T-helper 1 cell (primary cell): ENCODE measurements at places on chromosomes 5 and 9.

DNA sequence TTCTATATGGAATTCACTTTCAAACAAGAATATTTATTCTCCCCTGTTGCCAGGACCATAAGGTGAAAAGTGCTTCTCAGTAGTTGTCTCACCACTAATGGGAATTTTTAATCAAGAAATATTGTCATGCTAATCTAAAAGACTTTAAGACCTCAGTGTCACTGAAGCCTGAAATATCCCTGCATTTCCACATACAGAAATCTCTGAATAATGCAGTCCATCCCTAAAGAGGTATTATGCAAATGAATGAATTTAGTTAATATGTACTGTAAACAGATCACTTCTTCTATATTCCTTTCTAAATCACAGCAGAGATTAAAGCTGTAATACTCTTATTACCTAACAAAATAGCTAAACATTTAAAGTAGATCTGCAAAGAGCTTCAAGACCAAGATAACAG lies 531.1 kb upstream of the CDH6 start:
- no peak for DNase-seq

- DNase-seq: no peak
Measured at GRCh38 chr9:18297056-18297841, 176.7 kb upstream of the ADAMTSL1 start.

- DNase-seq: no peak
Measured at GRCh38 chr9:124454296-124454695, 4.0 kb downstream of the ADGRD2 start.

- no peak for DNase-seq
Measured at GRCh38 chr5:141476132-141476911, 556 bp downstream of the PCDHGC3 start.

DNA sequence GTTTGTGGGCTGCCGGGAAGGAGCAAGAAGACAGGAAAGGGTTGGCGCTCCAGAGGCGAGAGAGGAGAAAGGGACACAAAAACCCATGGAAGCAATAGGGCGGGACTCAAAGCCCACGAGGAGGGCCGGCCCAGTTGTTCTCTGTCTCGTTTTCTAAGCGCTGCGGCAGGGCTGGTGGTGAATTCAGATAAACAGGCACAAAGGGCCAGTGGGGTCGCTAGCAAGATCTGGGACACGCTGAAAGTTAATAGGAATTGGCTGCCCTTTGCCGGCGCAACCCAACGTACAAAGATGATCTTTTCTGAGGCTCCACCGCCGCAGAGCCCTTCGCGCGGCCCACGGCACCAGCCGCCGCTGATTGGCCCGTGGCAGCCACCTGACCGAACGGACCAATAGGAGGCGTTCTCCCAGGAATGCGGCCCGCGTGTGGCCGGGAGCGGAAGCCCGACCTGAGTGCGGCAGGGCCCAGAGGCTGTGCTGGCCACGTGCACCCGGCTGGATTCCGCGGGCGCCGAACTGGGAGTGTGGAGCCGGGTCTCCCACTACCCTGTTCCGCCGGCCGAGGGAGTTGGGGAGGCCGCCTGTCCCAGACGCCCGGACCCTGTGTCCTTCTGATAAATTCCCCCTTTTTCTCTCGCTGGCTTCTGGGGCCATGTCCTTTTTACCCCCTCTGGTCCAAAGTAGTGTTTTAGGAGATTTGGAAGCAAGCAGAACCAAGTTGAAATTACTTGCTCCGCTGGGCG lies 16.8 kb upstream of the NSD1 start:
- peak; percentile 87 for DNase-seq

DNA sequence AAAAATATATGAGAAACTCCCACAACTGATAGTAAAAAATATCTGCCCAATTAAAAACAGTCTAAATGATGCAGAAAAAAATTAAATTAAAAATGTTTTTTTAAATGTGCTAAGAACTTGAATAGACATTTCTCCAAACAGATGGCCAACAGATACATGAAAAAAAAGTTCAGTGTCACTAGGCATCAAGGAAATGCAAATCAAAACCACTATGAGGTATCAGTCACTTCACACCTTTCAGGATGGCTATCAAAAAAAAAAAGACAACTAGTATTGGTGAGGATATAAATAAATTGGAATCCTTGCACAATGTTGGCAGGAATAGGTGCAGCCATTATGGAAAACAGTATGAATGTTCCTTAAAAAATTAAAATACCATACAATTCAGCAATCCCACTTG lies 16.6 kb downstream of the ZNF131 start:
- DNase-seq: no peak

DNA sequence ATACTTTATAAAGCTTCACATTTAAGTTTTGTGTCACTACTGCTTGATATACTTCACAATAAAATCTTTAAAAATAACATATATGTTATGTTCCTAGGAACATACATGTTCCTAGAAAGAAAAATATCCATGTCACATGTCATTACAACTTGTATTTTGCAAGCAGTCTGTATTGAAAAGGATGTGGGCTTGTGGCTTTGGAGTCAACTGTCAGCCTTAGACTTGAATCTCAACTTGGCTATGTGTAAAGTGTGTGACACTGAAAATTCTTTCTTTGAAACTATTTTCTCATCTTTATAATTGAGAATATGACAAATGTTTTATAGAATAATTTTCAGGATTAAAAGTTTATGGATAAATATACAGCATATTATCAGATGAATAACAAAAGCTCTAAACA lies 273.1 kb downstream of the KIAA0825 start:
- no peak for DNase-seq

- no peak for DNase-seq
Measured at GRCh38 chr5:31824869-31825517, 186.1 kb downstream of the PDZD2 start.

DNA sequence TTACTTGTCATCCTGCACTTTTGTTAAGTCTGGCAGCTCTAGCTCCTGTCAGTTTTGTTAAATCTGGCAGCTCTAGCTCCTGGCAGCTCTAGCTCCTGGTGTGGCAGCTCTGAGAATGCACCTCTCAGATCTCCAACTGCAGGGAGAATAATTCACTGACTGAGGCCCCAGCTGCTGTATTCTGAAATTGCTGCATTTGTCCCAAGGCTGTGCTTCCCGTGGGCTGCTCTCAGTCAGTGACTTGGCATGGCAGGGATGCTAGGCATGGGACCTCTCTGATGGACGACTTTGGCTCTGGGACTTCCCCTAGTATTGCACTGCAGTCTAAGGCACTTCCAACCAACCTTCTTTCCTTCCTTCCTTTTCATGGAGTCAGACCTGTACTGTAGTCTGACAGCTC lies 475.7 kb downstream of the CCDC171 start:
- DNase-seq: no peak

DNA sequence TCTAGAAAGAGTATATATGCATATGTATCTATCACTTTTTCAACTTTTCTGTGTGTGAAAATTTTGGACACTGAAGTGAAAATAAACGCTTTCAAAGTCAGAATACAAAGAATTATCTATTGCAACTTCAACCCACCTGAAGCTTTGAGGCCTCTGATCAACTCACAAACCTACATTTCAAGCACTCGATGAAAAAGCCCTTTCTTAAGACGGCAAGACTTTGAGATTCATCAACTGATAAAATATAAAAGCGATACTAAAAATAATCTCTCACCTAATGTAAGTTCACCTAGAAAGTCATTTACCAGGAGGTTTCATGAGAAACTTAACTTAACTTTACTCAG lies 1.2 kb downstream of the GOLPH3 start:
- no peak for DNase-seq

DNA sequence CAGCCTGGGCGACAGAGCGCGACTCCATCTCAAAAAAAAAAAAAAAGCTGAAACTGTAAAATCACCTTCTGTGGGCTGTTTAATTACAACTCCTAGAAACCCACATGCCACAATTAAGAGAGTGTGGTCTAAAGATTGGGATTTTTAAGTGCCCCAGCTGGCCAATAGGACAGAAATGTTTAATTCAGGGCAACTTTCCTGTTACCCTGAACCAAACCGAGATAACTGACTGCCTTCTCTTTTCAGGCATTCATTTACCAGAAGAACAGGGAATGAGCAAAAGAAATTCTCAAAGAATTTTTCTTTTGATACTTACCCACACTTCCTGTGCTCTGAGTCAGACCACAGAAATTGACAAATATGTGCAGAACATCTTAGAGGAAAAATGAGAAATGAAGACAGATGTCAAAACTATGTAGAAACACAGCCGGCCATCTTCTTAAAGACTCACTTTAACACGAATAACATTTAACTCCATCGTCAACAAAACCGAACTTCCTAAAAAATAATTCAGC lies 221.3 kb upstream of the DAPK1 start:
- DNase-seq: no peak

DNA sequence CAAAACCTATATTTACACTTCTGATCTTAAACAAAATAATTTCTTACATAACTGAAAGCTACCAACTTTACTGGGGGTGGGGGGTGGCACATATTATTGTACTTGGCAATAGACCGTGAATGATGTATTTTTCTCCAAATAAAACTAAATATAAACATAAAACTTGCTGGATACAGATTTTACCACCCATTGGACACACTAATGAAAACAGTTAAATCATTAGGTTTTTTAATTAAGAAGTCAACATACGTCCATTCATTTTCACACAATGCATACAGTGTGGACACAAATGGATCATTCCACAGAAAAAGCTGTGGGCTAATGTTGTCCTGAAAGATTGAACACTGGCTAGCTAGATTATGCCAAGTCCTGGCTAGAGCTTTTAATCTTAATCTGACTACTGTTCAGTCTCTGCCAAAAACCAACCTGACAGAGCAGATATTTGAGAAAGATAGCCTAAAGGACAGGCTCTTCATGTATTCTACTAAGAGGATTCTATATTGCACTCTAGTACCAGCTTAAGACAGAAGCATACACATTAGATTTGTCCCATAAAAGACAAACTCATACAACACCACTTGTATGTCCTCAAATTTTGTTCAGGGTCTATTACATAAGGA lies 118.1 kb downstream of the SIL1 start:
- no peak for DNase-seq

DNA sequence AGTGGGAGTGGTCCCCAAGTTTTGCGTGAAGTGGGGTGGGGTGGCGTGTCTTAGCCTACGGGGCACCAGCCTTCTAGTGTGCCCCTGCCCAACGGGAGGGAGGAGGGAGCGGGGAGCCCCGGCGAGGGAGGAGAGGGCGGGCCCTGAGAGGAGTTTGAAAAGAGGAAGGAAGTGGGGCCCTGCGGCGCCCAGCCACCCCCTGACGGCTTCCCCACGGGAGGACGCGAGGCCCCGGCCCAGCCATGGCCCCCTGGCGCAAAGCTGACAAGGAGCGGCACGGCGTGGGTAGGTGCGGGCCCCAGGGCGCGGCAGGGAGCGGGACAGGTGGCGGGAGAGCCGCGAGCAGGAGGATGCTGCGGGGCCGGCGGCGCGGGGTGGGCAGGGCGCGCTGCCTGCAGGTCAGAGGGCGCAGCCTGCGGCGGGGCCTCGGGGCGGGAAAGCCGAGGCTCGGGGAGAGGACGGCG lies at the start of gene DOCK2:
Gene DOCK2, plus strand, starts transcription at position 191 of the 464 bp plus-strand sequence. Its CDS starts 52 bp downstream, at position 243.
- DNase-seq: peak; percentile 81

DNA sequence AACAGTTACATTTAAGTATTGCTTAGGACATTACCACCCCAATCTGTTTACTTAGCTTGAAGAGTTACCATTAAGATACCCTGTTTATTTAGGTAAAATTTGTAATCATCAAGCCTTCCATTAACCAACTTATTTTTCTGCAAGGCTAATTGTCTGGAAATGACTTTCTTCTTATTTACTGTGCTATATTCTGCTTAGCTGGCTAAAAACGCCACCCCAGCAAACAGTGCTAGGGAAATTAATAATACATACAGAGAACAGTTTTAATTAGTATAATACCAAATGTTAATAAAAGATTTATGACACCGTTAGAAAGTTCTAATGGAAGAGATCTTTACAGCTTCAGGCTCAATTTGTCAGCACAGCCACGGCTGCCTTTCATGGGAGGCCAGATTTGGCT lies 14.0 kb downstream of the TLX3 start:
- no peak for DNase-seq

DNA sequence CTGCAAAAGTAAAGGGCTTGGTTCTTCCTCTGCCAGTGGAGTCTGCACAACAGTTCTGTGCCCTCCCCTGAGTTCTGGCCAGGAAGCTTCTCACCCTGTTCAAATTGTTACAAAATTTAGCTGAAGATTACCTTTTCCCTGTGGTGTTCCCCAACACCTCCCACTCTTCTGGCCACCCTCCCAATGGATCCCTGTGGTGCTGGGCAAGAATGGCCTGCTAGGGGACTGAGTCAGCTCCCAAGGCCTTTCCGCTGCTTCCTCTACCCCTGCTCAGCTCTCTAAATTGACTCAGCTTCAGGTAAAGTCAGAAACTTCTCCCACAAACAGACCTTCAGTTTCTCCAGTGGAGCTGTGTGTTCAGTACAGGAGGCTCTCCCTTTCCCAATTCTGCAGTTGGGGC lies 186.0 kb downstream of the NR2F1-AS1 start:
- DNase-seq: no peak

DNA sequence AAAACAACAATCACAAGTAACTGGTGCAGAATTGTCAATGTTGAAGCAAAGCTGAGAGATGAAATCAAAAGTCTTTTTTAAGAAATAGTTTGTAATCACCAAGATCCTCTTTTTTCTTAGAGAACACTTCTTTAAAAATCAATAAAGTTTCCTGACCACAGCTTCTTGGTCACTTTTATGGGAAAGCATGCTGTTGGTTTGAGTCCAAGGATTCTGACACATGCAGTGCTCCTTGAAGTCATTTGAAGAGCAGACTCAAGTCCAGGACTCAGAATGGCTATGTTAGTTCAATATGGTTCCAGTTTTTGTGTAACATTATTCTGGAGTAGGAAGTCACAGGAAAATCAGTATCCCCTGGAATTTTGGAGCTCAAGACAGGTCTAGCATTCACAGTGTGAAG lies 480.6 kb downstream of the NR2F1-AS1 start:
- no peak for DNase-seq

DNA sequence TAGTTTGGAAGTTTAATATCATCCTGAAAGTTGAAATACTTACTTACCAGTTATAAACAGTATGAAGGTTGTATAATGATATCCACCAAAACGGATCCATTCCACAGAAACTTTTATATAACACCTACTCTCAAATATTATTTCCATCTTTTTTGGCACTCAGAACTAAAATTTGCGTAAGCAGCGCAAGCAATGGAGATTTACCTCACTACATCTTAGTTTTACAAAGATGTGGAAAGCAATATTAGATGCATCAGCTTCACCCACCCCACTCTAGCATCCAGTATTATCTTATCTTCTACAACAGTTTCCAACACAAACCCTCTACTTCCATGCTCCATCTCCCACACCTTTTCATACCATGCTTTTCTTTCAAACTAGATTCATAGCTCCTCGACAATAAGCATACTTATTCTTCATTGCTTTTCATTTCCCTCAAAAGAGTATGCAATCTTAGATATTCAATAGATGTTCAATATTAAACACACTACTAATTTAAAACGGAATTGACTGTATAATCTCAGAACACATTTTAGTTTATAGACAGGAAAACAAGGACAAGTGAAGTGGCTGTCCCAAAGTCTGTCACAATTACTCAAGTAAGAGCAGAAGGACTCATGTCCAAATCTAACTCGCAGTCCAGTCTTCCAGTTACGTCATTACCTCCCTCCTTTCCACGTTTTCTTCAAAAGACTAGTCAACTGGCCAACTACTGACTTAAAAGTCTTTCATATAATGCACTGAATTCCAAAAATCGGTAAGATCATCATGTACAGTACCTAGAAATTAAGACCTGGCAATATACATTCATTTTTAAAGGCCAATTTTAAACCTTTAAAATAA lies 2.2 kb downstream of the PPP2CA start:
- DNase-seq: no peak

- DNase-seq: no peak
Measured at GRCh38 chr5:82901281-82901888, 175.8 kb downstream of the TMEM167A start.
